ENCODE measurements at places on chromosomes 13 and 19. TPM values are rescaled to one million over a fixed set of nuclear protein-coding genes. Genes with fewer than 3 reads are reported as not detected.

C19orf73 gene
- 3.9 TPM for total RNA-seq

- no peak for DNase-seq
These were observed 482.6 kb upstream of the GPC6 start for GRCh38 chr13:92743992-92744391.

GRCh38 chr13:31426395-31426794, 226.6 kb downstream of the B3GLCT start:
- no peak for DNase-seq

LENG8 gene
- 687 TPM for total RNA-seq

GFY gene
- total RNA-seq: not detected

DNA sequence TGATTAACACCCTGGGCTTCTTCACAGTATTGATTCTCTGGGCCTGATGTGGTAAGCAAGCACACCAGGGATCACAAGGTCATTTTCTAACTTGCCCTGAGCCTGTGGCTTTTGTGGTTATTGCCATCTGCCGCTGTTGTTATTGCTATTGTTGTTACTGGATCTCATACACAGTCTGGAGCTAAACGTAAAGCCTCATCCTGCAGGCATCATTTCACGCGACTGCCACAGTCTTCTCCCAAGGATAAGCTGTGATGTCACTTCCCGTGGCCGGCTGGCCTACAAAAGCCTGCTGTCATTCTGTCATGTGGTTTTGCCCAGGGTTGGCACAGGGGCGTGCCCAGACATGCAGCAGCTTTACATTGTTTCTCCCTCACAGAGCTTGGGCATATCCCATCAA, 154.0 kb upstream of the GPR12 start:
- DNase-seq: no peak

LSM14A gene
- 139 TPM for total RNA-seq

GRCh38 chr19:33132425-33132824, 511 bp downstream of the WDR88 start:
- DNase-seq: no peak

PEG3 gene
- total RNA-seq: not detected

- no peak for DNase-seq
These were observed 407.6 kb downstream of the TSHZ3 start for GRCh38 chr19:30941591-30941990.

- DNase-seq: no peak
These were observed 28.5 kb upstream of the ARGLU1 start for GRCh38 chr13:106596275-106596937.

TEX29 gene
- 0.86 TPM for total RNA-seq

- no peak for DNase-seq
These were observed 57.3 kb downstream of the IRS2 start for GRCh38 chr13:109728791-109729731.

CEACAM16 gene
- total RNA-seq: not detected

PSG6 gene
- total RNA-seq: not detected

- no peak for DNase-seq
These were observed 3.6 kb downstream of the ZNF507 start for GRCh38 chr19:32349051-32349450.

GRCh38 chr19:58556622-58557220, 1.7 kb downstream of the UBE2M start:
- peak; percentile 31 for DNase-seq

DNA sequence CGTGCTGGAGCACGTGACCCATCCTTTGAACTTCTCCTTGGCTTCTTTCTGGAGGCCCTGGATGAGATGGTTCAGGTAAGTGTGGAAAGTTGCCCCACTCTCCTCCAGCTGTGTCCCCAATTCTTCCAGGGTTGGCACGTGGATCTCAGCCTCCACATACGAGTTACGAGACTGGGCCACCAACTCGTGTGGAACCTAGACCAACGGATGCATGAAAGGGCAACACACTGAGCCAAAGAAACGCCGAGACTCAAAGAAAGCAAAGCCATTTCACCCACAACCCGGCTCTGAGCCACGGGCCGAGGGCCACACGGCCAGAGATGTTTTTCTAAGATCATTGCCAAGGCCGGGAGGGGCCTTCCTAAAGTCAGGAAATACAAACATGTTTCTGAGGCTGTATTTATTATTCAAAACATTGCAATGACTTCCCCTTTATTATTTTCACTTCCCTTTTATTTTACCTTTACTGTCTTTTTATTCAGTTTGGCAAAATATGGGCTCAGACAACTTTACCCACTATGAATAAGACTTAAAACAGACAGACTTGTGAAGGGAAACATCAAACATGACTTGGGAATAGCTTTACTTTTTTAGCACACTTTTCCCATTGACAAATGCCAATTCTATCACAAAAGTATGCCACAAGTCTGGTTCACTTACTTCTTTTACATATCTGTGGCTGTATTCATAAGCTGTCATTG, 94.6 kb downstream of the KL start:
- peak; percentile 65 for DNase-seq

DNA sequence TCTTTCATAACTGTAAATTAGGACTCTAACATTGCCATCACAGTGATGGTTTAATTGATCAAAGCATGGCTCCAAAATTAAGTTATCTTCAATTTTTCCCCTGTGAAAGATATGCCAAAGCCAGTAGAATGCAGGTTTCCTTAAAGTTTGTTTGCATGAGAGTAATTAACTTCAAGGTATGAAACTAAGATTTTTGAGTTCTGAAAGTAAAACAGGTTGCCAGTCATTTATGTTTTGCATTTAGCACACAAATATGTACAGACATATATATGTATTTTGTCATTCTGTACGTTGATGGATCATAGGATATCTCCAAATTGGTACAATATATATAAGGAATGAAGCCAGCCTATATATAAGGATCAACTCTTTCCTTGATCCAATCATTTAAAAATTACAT, 23.6 kb upstream of the NDFIP2 start:
- DNase-seq: no peak

- DNase-seq: no peak
These were observed 533 bp downstream of the DKKL1 start for GRCh38 chr19:49364083-49364737.

DNA sequence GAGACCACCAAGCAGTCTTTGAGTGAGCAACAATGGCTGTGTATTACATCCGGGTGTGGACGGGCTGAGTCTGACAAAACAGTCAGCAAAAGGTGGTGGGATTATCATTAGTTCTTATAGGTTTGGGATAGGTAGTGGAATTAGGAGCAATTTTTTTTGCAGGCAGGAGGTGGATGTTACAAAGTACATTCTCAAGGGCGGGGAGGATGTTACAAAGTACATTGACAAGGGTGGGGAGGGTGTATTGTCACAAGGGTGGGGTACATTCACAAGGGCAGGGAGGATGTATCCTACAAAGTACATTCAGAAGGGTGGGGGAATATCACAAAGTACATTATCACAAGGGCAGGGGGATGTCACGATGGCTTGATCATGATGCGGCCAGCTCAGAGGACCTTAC, 15.0 kb upstream of the ZNF561 start:
- DNase-seq: no peak

DHDH gene
- not detected for total RNA-seq

SULT2A1 gene
- total RNA-seq: not detected

- no peak for DNase-seq
These were observed 58.4 kb upstream of the C13orf46 start for GRCh38 chr13:114032126-114032799.
